Mesothelial cell of epicardium (in vitro differentiated cells): ENCODE measurements at places on chromosomes 5 and 9.

DNA sequence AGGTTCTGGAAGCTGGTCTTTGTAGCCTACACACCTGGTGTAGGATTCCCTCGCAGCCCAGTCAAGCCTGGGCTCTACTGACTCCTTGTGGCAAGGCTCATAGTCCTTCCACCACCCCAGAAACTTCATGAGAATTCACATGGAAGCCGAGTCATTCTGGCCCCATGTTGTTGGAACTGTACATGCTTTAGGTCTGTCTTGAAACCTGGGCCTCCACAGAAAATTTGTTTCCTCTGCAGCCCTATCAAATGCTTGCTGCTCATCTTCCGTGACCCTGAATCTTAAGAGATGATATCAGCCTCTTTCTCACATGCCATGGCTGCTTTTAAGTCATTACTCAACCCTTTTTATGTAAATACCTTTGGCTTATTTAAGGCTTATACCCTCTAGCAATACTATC is 113.4 kb upstream of the GRHPR start:
- peaks cover 8% of the 10 kb centered on the region for H3K36me3 ChIP-seq
- H3K27me3 ChIP-seq, result no peaks in the 10 kb centered on the region
- H3K27ac ChIP-seq, result peak overlapping the region; percentile 21
- DNase-seq, result no peak
- peaks cover 10% of the 10 kb centered on the region for H3K4me1 ChIP-seq

DNA sequence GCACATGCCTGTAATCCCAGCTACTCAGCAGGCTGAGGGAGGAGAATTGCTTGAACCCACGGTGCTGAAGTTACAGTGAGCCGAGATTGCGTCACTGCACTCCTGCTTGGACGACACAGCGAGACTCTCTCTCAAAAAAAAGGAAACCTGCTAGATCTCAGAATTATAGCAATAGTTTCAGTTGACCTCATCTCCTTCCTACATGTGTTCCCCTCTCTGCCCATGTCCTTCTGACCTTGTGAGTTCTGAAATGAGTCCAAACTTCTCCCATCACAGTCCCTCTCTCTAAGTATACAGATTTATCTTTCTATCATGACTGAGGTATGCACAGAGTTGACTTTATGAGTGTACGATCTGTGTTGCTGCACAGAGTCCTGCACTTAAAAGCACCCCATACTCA is 44.6 kb upstream of the SHOC1 start:
- H3K4me3 ChIP-seq, result no peak overlapping the region
- peak overlapping the region; percentile 36 for H3K27ac ChIP-seq

- H3K27ac ChIP-seq, result no peak overlapping the region
- DNase-seq, result no peak
- H3K27me3 ChIP-seq, result no peaks in the 10 kb centered on the region
- H3K4me1 ChIP-seq, result peaks cover 10% of the 10 kb centered on the region
- H3K4me3 ChIP-seq, result no peak overlapping the region
These were observed 23.9 kb upstream of the SAP30L start for GRCh38 chr5:154421868-154422267.

DNA sequence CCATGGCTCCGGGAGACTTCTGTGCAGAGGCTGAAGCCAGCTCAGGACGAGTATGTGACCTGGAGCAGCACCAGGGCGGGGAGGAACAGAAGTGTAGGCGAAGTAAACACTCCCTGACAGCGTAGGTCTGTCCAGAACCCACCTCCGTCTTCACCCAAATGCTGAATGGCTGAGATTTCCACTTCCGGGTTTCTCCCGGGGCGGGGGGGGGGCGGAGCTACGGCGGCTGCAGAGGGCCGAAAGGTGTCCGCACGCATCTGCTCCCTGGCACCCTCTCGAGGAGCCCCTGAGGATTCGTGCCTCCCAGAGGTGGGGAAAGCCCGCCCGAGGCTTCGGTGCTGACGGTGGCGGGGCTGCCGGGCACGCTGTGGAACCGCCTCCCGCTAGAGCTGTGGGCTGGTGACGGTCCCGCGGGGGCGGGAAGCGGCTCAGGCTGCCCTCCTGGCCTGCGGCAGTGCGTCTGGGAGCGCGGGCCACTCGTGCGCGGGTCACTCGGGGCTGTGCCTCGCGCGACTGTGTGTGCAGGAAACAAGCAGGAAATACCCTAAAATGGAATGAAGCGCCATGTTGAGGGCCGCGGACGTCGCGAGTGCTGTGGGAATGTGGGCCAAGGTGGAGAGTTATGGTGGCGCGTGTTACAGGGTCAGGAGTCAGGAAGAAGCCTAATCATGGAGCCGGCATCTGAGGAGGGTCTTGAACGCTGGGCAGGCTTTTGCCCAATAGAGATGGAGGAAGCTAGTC is 1425.4 kb downstream of the FOXD4L5 start:
- H3K4me3 ChIP-seq, result no peak overlapping the region
- H3K27me3 ChIP-seq, result no peaks in the 10 kb centered on the region
- H3K27ac ChIP-seq, result no peak overlapping the region

DNA sequence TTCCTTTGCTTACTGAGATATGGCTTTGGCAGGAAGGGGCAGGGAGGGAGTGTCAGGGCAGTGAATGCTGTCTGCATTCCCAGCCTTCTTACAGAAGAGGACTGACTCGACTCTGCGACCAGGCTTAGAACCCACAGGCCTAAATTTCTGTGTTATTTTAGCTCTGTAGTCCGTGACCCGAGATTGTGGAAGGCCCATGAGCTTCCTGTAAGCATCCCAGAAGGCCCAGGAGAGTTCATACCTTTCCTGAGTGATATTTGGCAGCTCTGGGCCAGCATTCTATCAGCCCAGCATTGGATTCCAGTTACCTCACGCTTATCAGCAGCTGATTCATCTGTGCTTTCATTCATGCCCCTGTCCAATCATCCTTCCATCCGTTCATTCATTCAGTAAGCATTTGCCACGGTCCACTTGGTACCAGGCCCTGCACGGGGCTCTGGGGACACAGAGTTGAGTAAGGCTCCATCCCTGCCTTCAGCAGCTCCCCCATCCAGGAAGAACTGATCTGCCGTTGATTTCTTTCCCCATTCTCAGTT is 28.2 kb upstream of the RPL26L1 start:
- no peaks in the 10 kb centered on the region for H3K27me3 ChIP-seq
- DNase-seq, result no peak

- DNase-seq, result peak; percentile 68
- H3K4me1 ChIP-seq, result peaks cover 56% of the 10 kb centered on the region
- H3K36me3 ChIP-seq, result peaks cover 2% of the 10 kb centered on the region
- peak overlapping the region; percentile 79 for H3K4me3 ChIP-seq
- H3K27me3 ChIP-seq, result no peaks in the 10 kb centered on the region
These were observed 269.1 kb downstream of the FANCC start for GRCh38 chr9:95048225-95049087.

DNA sequence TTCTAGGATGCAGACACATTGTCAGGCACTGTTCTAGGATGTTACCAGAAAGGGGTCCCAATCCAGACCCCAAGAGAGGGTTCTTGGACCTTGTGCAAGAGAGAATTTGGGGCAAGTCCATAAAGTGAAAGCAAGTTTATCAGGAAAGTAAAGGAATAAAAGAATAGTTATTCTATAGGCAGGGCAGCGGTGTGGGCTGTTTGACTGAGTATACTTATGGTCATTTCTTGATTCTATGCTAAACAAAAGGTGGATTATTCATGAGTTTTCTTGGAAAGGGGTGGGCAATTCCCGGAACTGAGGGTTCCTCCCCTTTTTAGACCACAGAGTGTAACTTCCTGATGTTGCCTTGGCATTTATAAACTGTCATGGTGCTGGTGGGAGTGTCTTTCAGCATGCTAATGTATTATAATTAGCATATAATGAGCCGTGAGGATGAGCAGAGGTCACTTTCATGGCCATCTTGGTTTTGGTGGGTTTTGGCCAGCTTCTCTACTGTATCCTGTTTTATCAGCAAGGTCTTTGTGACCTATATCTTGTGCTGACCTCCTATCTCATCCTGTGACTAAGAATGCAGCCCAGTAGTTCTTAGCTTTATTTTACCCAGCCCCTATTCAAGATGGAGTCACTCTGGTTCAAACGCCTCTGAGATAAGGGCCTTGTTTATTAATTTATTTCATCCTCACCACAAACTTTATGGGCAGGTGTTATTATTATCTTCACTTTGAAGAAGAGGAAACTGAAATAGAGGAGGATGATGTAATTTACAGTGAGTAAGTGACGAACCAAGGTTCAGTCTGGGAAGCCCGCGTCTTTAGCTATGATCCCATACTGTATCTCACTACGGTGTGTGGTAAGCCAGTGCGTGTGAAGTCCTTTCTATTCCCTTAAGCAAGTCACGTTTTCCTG is 186.0 kb upstream of the KLF4 start:
- no peaks in the 10 kb centered on the region for H3K27me3 ChIP-seq
- no peak overlapping the region for H3K27ac ChIP-seq
- no peaks in the 10 kb centered on the region for H3K4me1 ChIP-seq
- DNase-seq, result no peak
- no peak overlapping the region for H3K4me3 ChIP-seq
- no peaks in the 10 kb centered on the region for H3K36me3 ChIP-seq

DNA sequence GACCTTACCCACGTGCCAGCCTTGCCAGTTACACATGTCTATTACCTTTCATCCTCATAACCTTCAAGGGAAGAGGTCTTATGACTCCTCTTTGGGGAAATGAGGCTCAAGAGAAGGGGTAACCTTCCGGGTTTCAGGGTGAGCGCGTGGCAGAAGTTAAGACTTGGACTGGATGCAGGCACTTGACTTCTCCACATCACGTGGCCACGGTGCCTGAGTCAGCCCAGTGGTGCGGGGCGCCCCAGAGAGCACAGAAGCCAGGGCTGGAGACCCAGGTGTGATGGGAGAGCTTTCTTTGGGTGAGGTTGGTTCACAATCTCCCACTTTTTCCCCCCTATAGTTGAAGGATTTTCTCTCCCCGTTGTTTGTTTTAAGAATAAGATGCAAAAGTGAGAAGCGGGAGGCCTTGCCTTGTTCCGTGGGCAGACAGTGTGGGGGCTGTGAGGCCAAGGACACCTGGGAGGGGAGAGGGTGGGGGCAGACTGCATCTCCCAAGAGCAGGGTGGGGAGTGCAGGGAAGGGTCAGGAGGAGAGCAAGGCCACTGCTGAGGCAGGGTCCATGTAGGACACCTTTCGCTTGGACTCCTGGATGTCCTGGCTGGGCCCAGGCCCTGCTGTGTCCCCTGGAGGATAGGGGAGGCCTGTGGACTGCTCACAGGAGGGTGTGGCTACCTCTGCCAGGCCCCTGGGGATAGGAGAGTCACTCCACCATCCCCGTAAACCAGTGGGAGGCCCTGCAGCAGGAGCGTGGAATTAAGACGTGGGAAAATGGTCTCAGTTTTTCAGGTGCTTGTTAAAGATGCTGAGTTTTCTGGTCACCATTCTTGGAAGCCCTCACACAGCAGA is 90.0 kb upstream of the CTSL start:
- H3K36me3 ChIP-seq, result peaks cover 23% of the 10 kb centered on the region
- peak overlapping the region; percentile 52 for H3K27ac ChIP-seq
- DNase-seq, result no peak
- no peak overlapping the region for H3K4me3 ChIP-seq

DNA sequence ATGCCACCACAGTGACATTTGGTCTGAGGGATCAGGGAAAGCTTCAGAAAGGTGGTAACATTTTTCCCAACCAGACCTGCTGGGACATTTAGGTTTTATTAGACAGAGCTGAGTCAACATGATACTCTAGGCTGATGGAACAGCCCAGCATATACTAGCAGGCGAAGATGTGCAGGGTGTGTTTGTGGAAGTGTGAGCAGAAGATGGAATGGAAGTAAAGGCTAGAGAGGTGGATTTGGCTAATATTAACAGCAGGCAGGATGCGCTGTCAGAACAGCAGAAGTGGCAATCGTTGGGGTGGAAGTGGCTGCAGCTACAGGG is 340.6 kb downstream of the ASTN2 start:
- DNase-seq, result no peak
- H3K4me3 ChIP-seq, result no peak overlapping the region
- H3K27me3 ChIP-seq, result peaks cover 11% of the 10 kb centered on the region
- H3K4me1 ChIP-seq, result peaks cover 25% of the 10 kb centered on the region
- H3K27ac ChIP-seq, result peak overlapping the region; percentile 3
- H3K36me3 ChIP-seq, result no peaks in the 10 kb centered on the region

- no peak overlapping the region for H3K27ac ChIP-seq
- peaks cover 76% of the 10 kb centered on the region for H3K27me3 ChIP-seq
- no peak overlapping the region for H3K4me3 ChIP-seq
- DNase-seq, result no peak
These were observed 28.3 kb upstream of the PAX5 start for GRCh38 chr9:37062336-37062735.

DNA sequence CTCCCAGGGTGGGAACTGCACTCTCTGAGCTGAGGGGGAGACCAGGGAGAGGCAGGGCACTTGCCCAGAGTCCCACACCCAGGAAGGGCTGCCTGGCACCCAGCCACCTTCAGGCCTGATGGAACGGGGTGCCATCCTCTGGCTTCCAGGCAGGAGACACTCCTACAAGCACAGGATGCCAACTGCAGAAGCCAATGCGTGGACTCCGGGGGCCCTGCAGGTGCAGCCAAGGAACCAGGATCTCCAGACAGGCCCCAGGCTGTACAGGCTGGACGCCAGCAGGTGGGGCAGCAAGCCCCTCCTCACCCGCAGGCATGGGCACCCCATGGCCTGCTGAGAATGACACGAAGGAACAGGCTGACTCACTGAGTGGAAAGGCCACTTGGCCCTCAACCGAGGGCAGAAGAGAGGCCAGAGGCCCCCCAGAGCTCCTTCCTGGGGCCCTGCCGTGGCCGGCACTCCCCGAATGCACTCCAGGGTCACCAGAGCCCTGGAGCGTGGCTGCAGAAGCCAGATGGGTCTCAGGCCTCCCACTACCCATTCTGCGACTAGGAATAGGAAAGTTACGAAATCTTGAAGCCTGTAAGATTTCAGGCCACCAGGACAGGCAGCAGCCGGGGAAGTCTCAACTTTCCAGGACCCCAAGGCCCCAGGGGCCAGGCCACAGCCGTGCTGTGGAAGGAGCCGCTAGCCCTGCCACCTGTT is 15.7 kb downstream of the NACC2 start:
- peak overlapping the region; percentile 50 for H3K27ac ChIP-seq
- no peak for DNase-seq
- peaks cover 2% of the 10 kb centered on the region for H3K36me3 ChIP-seq
- H3K27me3 ChIP-seq, result no peaks in the 10 kb centered on the region
- peaks cover 10% of the 10 kb centered on the region for H3K4me1 ChIP-seq

DNA sequence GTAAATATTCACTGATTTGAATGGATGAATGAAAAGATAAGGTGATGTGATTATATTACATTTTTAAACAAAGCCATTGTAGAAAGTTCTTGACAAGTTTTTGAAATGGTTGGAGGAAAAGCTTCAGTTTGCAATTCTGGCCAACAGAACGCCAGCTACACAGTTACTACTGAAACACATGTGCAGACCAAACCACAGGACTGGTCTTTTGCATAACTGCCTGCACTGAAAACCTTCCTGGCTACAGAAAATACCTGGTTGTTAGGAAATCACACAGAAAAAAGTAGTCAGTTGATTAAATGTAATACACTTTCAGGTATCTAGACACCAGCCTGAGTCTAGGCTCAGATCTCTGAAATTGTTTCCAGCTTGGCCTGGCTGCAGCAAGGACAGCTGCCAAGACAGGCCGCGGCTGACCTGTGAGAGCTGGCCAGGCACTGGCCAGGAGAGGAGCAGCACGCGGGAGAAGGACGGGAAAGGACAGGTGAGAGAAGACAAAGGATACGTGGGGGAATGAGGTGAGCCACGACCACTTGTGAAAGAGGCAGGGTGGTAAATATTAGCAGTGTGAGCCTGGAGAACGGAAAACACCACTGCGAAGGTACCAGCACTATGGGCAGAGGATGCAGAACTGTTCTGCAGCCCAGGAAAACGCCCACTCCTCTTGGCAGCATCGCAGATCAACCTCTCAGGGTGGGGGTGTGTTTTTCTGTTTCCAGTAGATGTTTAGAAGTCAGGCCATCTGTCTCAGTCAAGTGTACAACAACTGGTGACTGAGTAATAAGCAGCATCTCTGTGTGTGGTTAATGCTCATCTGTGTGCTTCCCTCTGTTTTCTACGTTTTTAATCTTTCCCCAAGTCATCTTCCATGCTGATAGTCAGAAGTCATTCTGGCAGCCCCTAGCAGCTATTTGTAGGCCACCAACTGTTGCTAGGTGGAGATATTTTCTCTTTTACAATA is 137.4 kb downstream of the SCAMP1 start:
- no peak for DNase-seq
- H3K36me3 ChIP-seq, result no peaks in the 10 kb centered on the region
- no peak overlapping the region for H3K4me3 ChIP-seq
- peaks cover 62% of the 10 kb centered on the region for H3K4me1 ChIP-seq
